ENCODE measurements at places on chromosomes 12 and 14.

GRCh38 chr14:49931523-49931922, 38.6 kb downstream of the ARF6 start:
- no peak for DNase-seq

GRCh38 chr12:116640281-116640680, 81.1 kb downstream of the MAP1LC3B2 start:
- DNase-seq: no peak

DNA sequence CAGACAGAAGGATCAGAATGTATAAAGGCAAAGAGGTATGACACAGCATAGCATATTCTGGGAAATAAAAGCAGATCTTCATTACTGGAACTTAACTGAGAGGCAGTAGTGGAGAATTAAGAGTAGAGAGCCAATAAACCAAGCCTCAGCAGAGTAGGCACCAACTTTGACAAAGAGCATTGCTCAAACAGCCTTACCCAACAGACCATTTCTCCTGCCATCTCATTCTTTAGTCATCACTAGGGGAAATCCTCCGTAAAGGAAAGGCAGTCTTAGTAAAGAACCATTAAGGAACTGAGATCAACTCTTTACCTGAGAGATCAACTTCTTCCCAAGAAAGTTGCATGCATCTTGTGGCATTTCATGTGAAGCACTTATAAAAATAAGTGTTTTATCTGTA, 36.6 kb downstream of the SENP1 start:
- DNase-seq: no peak

DNA sequence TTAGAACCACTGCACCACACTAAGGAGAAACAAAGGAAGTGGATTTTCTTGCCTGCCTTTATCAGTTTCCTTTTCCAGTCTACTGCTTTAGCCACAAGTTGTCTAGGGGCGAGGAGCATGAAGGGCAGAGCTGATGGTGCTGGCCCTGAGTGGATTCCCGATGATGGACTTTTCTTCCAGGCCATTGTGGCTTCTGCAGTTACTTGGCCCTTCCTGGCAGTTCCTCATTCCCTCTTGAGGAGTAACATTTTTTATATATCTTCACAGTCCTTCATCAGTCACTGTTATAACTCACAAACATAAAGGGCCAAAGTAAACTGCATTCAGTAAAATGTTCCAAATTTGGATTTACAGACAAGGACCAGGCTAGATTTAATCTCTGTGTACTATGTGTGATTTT, 61.2 kb upstream of the SRSF5 start:
- no peak for DNase-seq

DNA sequence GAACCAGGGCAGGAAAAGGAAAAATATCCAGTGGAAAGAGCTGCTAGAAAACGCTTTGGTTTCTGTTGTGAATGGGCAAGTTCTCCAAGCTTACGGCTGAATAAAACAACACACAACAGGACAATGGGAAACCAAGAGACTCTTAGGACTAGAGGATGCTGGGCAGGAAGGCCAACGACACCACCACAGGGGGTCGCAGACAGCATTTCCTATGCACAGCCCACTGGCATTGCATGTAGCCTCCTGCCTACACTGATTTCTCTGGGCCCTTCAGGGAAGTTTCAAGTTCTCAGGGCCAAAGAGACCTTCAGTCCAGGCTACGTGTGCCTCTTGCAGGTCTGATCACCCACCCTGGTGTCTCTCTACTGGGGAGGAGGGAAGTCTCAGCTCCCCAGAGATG, 108.0 kb downstream of the RIMBP2 start:
- DNase-seq: no peak
